ENCODE measurements at places on chromosomes 6 and 20. TPM values are rescaled to one million over a fixed set of nuclear protein-coding genes. Genes with fewer than 3 reads are reported as not detected.

DNA sequence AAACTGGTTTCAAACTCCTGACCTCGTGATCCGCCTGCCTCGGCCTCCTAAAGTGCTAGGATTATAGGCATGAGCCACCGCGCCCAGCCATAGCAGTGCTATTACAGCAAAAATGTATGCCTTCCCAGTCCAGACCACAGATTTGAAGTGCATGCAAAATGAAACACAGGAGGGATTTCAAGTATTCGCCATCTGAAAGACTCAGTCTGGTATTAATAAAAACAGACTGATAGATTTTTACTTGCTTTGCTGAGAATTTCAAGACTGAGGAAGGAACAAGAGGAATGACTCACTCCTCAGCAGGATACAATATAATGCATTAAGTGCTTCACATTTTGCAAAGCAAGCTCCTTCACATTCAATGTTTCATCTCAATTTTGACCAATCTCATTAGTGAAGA lies 134.9 kb downstream of the TMEM200A start:
- H3K27ac ChIP-seq = no peak overlapping the region
- no peaks in the 10 kb centered on the region for H3K27me3 ChIP-seq

- no peaks in the 10 kb centered on the region for H3K27me3 ChIP-seq
- no peak overlapping the region for H3K27ac ChIP-seq
- no peak overlapping the region for H3K4me3 ChIP-seq
- H3K36me3 ChIP-seq = no peaks in the 10 kb centered on the region
- no peak for DNase-seq
Observed at GRCh38 chr6:170176136-170176897, 114.6 kb downstream of the DLL1 start.

The ADGB gene
- not detected for total RNA-seq

- peaks cover 13% of the 10 kb centered on the region for H3K4me1 ChIP-seq
- no peak overlapping the region for H3K4me3 ChIP-seq
- no peak for DNase-seq
- H3K36me3 ChIP-seq = no peaks in the 10 kb centered on the region
- no peak overlapping the region for H3K27ac ChIP-seq
Observed at GRCh38 chr6:3318821-3319540, 60.2 kb downstream of the PSMG4 start.

GRCh38 chr6:81876971-81877370 lies 124.5 kb upstream of the TENT5A start:
- H3K36me3 ChIP-seq = no peaks in the 10 kb centered on the region
- DNase-seq = no peak
- no peak overlapping the region for H3K27ac ChIP-seq
- H3K4me1 ChIP-seq = no peaks in the 10 kb centered on the region
- H3K4me3 ChIP-seq = no peak overlapping the region

DNA sequence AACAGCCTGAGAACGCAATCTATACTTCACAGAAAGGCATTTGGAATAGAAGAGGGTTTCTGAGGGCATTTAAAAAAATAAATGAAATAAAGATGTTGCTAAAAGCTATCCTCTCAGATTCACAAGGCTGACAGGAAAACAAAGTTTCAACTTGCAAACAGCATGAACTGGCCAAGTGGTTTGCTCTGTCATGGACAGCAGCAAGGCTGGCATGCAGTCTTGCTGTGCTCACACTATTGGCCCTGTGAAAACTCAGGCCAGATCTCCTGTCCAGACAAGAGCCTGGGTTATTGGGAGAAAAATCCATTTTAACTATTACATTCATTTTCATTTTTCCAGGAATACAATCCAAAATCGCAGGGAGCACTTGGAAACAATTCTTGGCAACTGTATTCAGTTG lies 506.2 kb upstream of the SLC35B3 start:
- no peak for DNase-seq
- no peaks in the 10 kb centered on the region for H3K36me3 ChIP-seq
- H3K27me3 ChIP-seq = no peaks in the 10 kb centered on the region
- H3K27ac ChIP-seq = no peak overlapping the region

DNA sequence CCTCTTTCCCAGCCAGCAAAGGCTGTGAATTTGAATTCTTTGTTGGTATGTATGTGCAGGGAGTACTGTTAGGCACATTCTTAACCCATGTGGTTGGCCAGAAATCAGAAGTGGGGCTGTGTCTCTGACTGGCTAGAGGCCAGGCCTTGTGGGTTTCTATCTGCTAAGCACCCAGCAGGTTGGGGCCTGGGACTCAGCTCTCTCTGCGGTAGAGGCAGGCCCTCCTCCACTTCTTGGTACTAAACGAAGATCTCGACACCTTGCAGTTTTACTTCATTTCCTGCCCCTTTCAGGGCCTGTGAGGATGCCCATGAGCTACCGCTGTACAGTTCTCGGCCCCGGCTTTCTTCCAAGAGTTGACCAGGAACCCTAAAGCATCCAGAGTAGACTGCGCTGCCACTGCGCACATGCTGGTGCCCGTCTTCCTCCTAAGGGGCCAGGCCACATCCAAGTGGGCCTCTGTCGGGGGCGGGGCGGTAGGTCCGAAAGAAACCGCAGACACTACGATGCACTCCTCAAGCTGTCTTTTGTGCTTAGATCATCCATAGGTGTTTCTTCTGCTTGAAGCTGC lies 51.1 kb downstream of the TCP11 start:
- H3K27ac ChIP-seq = no peak overlapping the region
- no peaks in the 10 kb centered on the region for H3K36me3 ChIP-seq
- no peak overlapping the region for H3K4me3 ChIP-seq
- peaks cover 3% of the 10 kb centered on the region for H3K27me3 ChIP-seq

Data from activated CD8-positive, alpha-beta memory T cell treated with anti-CD3 and anti-CD28 coated beads, Interleukin-2, amount 10 ng/mL, durations not matched to agents 7 days and 5 days (primary cell).